ENCODE measurements at places on chromosomes 5 and 9. TPM values are rescaled to one million over a fixed set of nuclear protein-coding genes. Genes with fewer than 3 reads are reported as not detected.

The VCAN gene
- 42.5 TPM for total RNA-seq

The DOCK2 gene
- 47.7 TPM for total RNA-seq

- peak; percentile 46 for DNase-seq
Observed at GRCh38 chr9:75455444-75455921, 367.2 kb downstream of the OSTF1 start.

DNA sequence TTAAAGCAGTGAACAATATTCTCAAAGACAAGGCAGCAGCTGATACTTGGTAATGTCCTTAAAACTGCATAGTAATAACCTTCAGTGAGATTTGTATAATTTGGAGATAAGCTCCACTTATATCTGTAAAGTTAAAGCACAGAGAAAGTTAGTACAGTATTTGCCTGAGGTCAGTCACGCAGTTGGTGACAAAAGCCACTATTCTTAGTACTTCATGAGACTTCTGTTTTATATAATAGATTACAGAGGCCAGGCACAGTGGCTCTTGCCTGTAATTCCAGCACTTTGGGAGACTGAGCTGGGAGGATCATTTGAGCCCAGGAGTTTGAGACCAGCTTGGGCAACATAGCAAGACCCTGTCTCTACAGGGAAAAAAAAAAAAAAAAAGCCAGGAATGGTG, 266.4 kb upstream of the DMRT1 start:
- no peak for DNase-seq

GRCh38 chr9:76161106-76161505, 233.1 kb downstream of the RFK start:
- no peak for DNase-seq

- DNase-seq = peak; percentile 43
Observed at GRCh38 chr5:172700365-172701290, 59.6 kb downstream of the NEURL1B start.

The RNF224 gene
- not detected for total RNA-seq

GRCh38 chr5:196350-196749, 5.1 kb downstream of the LRRC14B start:
- no peak for DNase-seq

The THG1L gene
- 6.1 TPM for total RNA-seq

GRCh38 chr9:35935755-35936509, 22.0 kb downstream of the OR2S2 start:
- peak; percentile 74 for DNase-seq

DNA sequence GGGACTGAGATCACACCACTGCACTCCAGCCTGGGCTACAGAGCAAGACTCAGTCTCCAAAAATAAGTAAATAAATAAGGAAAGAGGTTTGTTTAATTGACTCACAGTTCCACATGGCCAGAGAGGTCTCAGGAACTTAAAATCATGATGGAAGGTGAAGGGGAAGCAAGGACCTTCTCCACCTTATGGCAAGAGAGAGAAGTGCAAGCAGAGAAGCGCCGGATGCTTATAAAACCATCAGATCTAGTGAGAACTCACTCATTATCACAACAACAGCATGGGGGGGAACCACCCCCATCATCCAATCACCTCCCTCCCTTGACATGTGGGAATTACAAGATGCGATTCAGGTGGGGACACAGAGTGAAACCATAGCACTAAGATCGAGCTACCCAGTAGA, 22.8 kb upstream of the RGMB start:
- peak; percentile 36 for DNase-seq

DNA sequence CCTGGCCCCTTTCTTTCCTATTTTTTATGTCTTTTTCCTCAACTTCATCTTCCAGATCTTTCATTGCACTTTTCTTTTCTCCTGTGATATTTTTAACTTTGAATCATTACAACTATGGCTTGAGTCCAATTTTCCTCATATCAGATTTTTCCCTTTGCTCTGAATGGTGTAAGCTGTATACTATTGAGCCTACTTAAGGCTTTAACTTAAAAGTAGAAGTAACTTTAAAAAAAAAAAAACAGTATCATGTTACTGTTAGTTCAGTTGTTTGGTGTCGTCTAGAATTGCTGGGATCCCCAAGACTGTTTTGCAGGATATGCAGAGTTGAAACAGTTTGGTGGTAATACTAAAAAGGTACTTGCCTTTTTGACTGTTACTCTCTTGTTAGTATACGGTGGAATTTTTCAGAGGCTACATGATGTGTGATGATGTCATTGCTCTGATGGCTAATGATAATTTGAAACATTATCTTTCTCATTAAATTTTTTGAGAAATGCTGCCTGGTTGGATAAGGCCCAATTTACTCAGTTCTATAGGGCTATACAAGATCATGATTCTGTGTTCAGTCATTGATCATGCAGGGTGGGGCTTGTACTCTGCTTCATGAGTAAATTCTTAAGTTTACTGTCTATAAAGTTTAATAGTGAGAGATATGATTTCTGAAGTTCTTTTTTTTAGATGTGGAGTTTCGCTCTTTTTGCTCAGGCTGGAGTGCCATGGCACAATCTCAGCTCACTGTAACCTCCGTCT, 8.8 kb downstream of the NAA35 start:
- DNase-seq = no peak

GRCh38 chr9:34665067-34665380, 2.6 kb upstream of the CCL27 start:
- no peak for DNase-seq

The TXNDC8 gene
- not detected for total RNA-seq

The PIP5K1B gene
- total RNA-seq = not detected

The TMEM252 gene
- not detected for total RNA-seq

The OBP2B gene
- total RNA-seq = not detected

The IFNA2 gene
- not detected for total RNA-seq
